ENCODE measurements at places on chromosomes 11 and 22.

DNA sequence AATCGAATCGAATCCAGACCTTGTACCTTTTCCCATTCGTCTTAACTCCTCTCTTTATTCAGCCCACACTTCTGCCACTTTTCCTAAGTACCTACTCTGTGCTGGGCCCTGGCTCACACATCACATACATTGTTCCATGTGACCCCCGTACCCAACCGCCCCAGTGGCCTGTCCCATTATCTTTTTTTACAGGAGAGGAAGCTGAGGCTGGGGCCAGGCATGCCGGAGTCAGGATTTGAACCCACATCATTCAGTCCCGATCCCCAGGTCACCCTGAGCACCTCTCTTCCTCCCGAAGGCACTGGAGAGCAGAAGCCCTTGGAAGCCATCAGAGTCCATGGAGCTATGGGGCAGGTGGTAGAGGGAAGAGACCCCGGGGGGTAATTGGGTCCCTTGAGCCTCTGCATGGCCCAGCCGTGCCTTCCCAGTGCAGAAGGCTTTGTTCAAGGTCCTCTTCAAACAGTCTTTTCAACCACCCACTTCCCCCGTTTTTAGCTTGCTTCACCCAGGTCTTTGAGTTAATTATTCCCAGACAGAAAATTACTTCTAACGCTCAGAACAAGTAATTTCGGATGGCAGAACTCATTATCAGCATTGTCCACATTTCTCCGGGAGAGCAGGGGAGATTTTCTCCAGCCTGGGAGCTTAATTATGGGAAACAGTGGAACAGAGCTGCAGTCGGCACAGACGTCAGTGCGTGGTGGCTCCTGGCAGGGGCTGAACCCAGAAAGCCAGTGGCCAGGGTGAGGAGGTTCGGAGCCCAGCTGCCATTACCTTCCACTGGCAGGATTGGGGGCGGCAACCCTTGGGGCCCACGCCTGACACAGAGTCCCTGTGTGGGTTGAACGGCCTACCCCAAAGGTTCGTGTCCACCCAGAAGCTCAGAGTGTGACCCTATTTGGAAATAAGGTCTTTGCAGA is 82.4 kb upstream of the RTL6 start:
- DNase-seq = no peak

GRCh38 chr22:38207898-38208432 is 6.2 kb downstream of the MAFF start:
- DNase-seq = no peak

- no peak for DNase-seq
These were observed 127.7 kb downstream of the OSBP2 start for GRCh38 chr22:30822216-30823014.

DNA sequence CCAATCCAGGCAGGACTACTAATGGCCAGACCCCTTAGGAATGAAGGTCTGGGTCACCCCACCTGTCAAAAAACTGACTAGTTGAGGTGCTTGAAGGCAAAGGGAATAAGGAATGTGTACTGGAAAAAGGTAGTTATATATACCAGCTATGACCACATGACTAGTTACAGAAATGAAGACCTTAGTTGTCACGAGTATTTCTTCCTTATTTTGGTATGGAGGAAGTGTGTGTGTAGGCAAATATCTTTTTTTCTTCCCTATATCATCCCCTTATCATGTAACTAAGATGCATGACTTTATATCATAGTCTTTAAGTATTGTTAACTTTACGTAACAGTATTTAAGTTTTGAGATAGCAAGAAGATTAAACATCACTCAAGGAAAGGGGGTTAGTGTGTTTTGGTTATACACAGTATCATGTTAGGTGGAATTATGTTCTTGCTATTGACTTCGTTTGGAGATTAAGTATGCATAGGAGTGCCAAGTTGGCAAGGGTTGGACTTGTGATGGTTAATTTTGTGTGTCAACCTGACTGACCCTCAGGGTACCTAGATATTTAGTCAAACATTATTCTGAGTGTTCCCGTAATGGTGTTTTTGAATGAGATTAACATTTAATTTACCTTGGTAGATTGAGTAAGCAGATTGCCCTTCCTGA is 38.2 kb upstream of the NARS2 start:
- DNase-seq = no peak

GRCh38 chr22:19875061-19875530 is 20.4 kb upstream of the GNB1L start:
- no peak for DNase-seq

GRCh38 chr11:117072517-117073461 is 25.4 kb downstream of the SIK3 start:
- DNase-seq = no peak

DNA sequence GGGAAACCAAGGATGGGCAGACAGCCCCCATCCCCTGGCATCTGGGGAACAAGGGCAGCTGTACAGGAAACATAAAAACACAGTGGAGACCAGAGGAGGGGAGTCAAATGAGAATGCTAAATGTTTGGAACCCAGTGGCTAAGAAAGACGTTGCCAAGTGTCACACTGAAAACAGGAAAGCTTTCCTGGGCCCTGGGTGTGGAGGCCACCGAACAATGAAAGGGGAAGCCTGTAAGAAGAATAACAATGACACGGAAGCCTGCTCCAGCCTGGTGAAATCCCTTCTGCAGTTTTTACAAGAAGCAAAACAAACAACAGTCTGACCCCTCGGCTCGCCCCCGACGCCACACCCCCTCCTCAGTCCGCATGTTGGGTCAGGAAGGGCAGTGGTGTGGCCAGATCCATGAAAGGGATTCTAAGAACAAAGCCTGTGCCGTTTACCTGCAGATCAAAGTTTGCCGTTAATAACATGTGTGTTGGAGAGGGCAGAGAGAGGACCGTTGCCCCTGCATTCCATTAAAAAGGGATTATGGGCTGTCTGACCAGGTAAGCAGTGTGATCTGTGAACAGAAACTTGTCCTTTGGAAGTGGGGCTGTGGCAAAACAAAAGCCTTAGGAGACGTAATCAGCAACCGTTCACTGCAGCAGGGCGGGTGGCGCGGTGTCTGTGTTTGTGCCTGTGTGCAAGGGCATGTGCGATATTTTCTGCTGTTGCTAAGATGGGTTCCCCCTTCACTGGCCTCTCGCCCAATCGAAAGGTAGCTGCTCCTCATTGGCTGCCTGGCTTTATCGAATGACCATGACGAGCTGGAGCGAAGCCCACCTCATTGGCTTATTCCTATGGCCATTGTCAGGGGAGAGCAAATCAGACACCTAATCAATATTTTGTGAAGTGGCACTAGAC is 113.7 kb upstream of the BLID start:
- DNase-seq = no peak

GRCh38 chr11:92911478-92911877 is 58.0 kb upstream of the MTNR1B start:
- DNase-seq = no peak

DNA sequence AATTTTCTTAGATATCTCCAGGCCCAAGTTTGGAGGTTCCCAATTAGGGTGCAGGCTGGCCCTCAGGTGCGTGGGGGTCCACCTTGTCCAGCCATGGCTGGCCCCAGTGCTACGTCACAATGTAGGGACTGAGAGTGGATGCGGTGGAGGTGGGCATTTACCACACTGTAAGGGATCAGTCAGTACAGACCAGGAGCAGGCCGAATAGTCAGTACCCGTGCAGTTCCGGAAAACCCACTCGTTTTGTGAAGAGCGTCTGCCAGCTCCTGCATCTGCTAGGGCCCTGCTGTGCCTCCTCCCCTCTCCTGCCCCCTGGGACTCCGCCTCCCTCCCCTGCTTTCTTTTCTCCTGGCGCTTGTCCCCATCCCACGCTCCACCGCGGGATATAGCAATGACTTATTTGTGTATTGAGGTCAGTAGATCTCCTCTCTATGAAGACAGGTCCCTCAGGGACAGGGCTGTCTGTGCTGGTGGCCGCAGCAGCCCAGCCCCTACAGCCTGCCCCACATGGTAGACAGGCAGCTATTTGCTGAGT is 50.4 kb upstream of the SEPTIN5 start:
- no peak for DNase-seq

All from ureter (tissue), 1 donor.